ENCODE measurements at places on chromosomes 6 and 20.

- no peak for DNase-seq
Measured at GRCh38 chr6:81614292-81614691, 138.2 kb downstream of the TENT5A start.

DNA sequence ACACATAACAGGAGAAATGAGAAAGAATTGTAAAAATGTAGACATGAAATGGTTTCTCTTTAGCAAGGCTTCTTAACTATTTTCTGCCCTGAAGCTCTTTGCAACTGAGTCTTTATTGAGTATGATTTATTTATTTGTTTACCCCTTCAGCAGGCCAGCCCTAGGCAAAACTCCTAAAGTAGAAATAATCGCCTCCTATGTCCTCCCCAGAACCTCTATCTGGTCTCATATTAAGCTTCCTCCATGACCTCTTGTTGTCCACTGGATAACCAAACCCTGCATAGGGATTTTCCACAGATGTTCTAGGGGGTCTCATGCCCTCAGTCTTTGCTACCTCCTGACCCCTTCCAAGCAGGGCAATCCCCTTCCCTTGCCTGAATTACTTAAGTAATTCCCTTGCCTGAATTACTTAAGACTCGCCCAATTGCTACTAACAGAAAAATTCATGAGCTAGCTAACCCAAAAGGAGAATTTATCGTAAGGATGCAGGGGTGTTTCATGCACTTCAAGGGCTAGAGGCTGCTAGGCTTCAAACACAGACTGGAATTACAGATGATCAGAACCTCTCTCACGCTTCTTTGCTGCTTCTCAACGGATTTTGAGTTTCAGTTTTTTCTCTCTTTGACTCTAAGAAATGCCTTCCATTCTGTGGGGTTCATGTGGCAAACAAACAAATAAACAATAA is 425.9 kb upstream of the RNF217 start:
- DNase-seq, result no peak

DNA sequence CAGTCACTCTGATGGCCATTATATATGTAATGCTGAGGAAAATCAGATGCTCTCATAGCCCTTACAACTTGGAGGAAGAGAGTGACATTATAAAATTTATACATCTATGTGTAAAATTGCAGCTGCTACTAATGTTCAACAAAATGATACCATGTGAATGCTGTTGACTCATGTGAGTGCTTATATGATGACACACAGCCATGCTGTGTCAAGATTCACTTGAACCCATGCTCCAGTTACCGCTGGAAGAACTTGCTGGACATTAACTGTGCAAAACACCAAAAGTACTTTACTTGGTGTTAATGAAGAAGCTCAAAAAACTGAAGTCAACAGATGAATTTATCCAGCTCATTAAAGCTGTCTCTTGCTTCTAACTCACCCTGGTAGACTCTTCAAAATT is 318.9 kb upstream of the PLCB4 start:
- DNase-seq, result no peak

- no peak for DNase-seq
Measured at GRCh38 chr6:167122827-167123657, at the start of gene CCR6. Gene CCR6 (plus strand): TSS chr6:167123096. CDS start chr6:167136135, 13,039 bp downstream.

DNA sequence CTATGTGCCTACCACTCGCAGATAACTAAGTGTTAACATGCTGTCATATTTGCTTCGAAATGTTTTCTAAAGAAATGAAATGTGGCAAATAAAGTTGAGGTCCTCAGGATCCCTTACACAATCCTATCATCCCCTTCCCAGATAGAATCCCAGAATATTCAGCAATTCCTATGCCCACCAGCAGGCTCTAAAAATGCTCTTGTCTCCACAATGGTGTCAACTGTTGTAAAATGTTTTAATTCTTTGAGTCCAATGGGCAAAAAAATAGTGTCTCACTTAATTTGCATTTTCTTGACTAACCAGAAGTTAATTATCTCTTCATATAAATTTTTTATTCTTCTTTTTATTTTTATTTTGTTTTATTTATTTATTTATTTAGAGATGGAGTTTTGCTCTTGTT is 103.9 kb upstream of the MAP7 start:
- no peak for DNase-seq

GRCh38 chr6:136503303-136504029 is 46.8 kb downstream of the MAP7 start:
- DNase-seq, result no peak

DNA sequence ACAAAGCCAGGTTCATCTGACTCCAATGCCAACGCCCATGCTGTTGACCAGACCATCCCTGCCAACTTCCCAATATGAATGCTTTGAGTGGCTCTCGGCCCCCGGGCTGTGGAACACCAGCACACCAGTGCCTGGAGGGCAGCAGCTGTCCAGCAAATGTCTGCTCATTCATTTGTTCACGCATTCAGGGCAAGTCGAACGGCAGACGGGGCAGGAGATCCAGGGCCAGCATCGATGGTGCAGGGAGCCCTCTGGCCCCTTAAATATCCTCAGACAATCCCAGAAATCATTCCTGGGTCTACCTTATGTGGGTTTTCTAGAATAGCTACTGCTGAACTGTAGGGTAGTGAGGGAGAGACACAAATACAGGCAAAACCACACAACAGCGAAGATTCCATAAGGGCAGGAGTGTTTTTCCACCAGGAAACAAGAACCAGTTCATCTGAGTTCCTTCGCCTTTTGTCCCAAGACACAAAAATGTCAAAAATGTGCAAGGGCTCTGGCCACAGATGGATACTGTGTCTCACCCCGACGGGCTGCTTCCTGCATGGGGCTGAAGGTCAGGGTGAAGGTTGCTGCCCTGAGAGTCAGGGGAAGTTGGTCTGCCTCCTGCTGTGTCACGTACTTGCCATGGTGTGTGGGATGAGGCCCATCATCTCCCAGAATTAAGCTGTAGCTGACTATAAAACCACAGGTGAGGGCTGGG is 15.5 kb downstream of the RIPOR3 start:
- no peak for DNase-seq

DNA sequence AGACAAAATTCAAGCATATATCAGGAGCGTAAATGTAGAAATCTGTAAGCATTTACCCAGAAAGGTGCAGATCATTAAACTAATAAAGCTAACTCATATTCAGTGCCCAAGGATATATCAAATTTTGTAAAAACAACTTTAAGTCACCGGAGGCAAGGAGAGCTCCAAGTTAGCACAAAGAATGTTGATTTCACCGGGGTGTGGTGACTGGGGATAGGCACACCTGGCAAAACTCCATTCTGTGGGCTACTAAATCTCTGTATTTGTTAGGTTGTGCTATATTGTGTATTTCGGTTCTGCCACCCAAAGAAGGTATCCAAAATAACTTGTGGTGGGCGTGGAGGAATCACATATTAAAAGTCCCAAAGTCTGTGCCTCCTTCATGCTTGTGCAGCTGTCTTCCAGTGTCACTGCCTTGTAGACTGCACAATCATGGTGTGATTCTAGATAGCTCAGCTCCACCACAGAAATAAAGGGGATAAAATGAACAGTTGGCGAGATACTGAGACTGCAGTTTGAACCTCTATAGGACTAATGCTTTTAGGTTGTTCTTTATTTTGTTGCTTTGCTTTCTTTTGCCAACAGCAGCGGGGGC is 111.6 kb downstream of the GMDS start:
- DNase-seq, result no peak

DNA sequence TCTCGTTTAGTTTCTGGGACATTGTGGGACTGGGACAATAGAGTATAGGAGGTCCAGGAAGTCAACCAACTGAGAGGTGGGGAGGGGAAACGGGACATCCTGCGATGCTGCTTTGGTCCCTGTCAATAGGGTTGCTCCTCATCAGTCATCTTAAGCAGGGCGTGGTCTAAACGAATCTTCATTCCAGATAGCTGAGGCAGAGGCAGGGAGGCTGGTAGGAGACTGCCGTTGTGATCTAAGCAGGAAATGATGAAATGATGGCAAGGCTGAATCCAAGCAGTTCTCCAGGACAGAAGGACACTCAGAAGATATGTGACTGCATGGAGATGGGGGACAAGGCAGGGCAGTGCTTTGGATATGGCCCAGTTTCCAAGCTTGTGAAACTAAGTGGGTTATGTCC is 953.4 kb downstream of the KIF16B start:
- no peak for DNase-seq

DNA sequence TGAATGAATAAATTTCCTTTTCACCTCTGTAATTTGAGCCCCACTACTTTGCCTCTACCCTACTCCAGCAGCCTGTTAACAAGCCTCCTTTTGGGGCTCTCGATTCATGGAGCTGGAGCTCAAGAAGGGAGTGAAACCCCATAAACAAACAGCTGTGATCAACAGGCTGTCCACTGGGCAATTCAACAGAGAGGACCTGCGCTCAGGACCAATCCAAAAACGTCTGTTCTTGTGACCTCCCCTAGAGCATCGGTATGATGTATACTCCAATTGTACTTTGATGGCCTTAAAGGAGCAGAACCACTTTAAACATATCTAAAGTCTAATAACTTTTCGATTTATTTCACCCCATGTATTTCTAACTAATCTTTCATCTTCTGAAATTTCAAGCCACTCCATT is 37.4 kb downstream of the HIVEP2 start:
- no peak for DNase-seq

DNA sequence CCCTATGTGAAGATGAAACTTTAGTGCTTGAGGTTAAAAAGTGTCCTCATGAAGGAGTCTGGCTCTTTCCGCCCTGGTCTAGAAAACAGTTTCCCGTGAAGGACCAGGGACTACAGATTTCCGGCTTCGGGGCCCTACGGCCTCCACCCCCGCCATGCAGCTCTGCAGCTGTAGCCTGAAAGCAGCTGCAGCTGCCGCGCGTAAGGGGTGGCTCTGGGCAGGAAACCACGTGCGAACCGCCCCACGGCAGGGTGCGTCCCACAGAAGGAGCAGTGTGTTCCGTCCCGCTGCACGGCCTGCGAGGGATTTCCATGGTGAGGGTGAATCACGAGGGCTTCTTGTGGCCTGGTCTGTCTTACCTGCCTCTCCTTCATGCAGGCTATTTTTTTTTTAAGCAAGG is 117.0 kb downstream of the ERMARD start:
- no peak for DNase-seq

DNA sequence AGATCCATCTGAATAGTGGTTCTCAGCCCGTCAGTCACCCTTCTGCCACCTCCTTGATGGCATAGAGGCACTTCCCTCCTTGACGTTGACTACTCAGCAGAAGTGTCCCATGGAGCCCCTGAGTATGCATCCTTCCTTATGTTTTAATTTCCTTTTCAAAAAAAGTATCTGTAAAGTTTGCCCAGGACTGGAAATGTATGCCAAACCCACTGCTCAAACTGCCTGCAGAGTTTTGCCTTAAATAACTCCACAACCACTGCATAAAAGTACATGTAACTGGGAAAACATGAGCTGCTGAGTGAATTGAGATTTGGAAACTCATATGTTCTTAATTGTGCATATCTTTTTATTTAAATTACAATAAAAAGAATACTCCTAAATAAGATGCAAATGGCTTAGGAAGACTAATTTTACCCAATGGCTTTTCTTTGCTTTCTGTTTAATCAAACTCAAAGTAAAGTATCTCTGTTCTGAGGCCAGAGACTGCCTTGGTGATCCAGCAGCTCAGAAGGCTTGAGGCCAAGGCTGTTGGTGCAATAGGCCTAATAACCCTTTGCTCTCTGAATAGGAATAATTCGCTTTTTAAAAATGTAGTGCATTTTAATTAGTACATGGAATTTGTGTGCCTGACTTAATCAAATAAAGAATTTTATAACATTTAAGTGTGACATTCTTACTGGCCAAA is 90.4 kb downstream of the FNDC1 start:
- no peak for DNase-seq

GRCh38 chr20:49513517-49513916 is 31.0 kb upstream of the KCNB1 start:
- no peak for DNase-seq

GRCh38 chr6:44255105-44255808 is 2.1 kb downstream of the SLC35B2 start:
- DNase-seq, result no peak

DNA sequence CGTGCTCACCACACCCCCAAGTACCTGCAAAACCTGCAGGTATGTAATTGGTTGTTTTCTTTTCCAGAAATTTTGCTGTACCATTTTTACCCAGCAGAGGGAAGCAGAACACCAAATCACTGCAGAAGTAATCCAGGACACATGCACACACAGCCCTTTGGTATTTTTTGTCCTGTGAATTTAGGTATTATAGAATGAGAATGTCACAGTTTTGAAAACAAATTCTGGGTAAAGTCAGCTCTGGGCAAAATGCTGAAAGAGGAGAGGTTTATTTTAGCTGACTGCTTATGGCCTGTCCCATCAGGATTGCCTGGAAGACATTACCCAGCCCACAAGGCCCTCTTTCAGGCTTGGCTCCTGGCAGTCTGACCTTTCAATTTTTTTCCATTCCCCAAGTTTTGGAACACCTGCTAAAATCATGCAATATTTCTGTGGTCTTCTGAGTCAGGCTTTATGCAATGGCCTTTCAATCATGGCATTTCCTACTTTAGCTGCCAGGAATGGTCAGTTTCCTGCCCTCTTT is 3.5 kb upstream of the EFHC1 start:
- no peak for DNase-seq

GRCh38 chr6:139776041-139776440 is 401.6 kb upstream of the CITED2 start:
- no peak for DNase-seq

DNA sequence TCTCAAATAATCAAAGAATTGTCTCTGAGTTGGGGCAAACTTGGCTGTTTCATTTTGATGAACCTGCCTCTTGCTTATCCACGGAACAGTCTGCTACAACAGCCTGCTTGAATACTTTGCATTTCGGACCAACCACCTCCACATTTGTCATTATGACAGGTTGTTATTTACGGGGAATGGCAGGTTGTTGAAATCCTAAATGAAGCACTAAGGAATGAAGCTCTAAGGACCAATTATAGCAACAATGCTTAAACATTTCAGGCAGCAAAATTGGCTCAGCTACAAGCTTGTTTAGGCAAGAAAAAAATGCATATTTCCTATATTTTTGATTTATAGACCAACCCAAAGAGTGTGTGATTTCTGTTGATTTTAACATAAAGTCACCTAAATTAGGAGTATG is 84.5 kb downstream of the MAP3K7 start:
- peak; percentile 22 for DNase-seq

DNA sequence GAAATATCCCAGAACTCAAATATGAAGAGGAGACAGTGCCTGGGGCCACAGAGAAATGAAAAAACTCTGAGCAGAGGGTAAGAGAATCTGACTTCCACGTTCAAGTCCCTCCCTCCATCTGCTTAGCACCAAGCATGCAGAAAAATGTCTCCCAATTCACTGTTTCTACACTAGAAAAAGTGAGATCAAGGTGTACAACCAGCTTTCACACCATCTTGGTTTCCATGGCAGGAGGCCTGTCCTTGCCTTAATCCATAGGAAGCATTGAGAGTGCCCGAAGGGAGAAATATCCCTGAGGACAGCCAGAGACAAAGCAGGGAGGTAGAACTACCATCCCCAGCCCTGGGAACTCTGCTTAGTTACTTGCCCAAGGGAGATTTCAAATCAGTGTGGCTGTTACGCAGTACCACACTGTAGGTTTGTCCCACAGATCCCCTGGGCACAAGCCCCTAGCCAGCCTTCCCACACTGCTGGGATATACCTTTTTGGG is 82.9 kb downstream of the SCML4 start:
- DNase-seq, result no peak

DNA sequence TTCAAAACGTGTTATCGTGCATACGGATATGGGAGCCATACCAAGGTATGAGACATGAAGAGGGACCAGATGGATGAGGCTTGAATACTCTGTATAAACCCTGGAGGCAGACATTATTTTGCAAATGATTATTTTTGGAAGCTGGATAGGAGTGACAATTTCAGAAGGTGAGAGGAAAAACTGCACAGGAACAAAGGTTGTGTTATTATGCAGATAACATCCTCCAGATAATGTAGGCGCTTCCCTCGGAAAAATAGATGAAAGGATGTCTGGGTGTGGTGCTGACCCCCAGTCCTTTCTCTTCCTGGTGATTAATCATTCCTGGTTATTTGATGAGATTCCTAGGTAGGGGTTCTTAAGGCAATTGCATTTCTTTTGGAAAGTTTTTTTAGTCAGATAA is 36.4 kb upstream of the CD83 start:
- no peak for DNase-seq
